ENCODE measurements at places on chromosomes 2 and 18.

DNA sequence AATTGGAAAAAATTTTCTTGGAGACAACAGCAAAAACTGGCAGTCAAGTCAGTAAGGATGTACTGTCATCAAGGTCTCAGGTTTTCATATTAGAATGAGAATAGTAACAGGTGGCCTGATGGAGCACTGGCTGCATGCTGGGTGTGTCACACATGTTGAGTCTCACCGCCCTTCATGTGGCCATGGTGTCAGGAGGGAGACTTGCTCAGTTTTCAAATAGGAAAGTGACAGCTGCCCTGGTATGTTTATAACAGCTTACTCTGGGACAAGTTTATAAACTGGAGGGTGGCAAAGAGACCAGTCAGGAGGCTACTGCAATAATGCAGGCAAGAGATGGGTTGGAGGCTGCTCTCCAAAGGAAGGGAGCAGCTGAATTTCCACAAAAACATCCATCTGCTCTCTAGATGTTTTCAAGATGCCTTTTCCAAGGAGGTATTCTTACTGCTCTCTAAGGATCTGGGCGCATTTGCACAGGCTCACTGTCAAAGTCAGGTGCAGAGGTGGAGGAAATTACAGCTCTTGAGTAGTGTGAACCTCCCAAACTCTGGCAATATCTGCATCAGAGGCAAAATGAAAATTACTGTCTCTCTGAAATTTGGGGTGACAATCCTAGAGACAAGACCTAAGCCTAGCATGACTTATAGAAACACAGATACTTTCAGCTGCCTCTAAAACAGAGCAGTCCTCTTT, 321.9 kb upstream of the RAB12 start:
- no peak for DNase-seq

DNA sequence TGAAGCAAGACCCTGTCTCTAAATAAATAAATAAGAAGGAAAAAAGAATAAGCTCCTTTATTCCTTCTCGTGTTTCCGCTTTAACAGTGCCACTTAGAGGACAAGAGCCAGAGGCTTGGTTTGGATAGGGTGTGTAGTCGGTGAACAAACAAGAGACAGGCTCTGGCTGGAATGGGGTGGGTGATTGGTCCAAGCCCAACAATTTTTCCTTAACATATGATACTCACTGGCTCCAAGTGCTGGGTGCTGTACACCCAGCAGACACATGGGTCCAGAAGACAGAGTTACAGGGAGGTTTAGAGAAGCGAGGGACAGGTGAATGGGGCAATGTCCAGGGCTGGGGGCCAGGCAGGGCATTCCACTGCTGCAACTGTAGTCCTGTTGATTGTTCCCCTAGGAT, 77.8 kb downstream of the NCAPH start:
- no peak for DNase-seq

DNA sequence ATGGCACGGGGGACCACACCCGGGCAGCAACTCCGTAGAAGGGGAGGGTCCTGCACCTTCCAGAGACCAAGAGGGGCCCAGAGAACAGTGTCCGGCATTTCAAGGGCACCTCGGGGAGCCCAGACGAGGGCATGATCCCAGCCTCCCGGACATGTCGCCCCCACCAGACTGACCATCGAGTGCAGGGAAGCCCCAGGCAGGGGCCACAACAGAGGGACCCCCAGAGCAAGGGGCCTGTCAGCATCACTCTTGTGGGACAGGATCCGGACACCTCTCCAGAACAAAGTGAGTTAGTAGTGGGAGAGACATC, 50.4 kb upstream of the CTDP1 start:
- no peak for DNase-seq

DNA sequence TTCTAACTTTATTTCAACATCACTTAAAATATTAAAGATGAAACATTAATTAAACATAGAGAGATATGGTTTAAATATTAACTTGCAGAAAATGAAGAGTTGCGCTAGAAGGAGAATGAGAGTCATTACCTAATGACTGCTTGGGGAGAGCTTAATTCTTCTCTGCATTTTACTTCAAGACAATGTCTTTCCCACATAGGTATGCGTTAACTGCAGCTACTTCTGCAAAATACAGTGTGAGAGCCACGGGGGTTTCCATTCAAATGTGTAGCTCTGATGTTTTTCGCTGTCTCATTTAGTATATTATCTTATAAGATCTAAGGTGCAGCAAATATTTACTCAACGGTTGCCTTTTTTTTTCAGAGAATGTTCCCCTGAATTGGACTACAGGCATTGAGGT, 126.7 kb downstream of the TMX3 start:
- no peak for DNase-seq

- DNase-seq, result no peak
These were observed 4.1 kb upstream of the TCF4 start for GRCh38 chr18:55592106-55592505.

- no peak for DNase-seq
These were observed 141.1 kb downstream of the HNMT start for GRCh38 chr2:138105358-138105757.

- no peak for DNase-seq
These were observed 194.9 kb upstream of the POU3F3 start for GRCh38 chr2:104658904-104659591.

GRCh38 chr2:187302586-187302985, 145.5 kb downstream of the CALCRL start:
- no peak for DNase-seq

GRCh38 chr2:192064459-192064858, 130.3 kb downstream of the TMEFF2 start:
- DNase-seq, result no peak

DNA sequence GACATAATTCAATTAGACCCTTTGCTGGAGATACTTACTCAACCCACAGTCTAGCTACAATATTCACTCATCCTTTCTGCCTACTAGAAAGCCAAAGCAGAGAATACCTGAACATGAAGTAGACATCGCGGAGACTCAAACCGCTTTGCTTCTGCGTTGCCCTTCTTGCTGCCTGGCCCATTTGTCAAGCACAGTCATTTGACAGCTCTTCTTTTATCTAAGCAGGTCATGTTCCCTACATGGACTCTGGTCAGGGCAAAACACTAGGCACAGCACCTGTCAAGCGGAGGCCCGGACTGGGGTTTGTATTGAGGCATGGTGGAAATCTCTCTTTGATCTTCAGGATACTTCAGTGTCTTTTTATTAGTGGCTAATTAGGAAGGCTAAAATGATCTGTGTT, 89.7 kb downstream of the FARSB start:
- DNase-seq, result no peak

GRCh38 chr2:146992057-146992456, 852.8 kb upstream of the ACVR2A start:
- no peak for DNase-seq

DNA sequence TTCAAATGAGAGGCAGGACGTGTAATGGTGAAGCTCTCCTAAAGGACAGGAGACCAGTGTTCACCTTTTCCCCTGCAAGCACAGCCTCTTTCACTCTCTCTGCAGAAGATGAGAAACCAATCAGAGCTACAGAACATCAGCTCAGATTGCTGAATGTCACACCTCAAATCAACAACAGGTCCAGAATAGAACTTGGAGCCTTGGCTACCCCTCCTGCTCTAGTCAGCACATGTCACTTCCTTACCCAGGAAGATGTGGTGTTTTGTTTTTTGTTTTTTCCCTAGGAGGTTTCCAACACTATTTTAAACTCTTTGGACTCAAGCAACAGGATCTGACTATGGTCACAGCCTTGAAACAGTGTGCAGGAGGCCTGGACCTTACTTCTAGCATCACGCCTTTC, 41.3 kb upstream of the PCBP1 start:
- DNase-seq, result no peak

- DNase-seq, result no peak
These were observed 80.1 kb upstream of the MAP3K20 start for GRCh38 chr2:172995323-172996244.

DNA sequence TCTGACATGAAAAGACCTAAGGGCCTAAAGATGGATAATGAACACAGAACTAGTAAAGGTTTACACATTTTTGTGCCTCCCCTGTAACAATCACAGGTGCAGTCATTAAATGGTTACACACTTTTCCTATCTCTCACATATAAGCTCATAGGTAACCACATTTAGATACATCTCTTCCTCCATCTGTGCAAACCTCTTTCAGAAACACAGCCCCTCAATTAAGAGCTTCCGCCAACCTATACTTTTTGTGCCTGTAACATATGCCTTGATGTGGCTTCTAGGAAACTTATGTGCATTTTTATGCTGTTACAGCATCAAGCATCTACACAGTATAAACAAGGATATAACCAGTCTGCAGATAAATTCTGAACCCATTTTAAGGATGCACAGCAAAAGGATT, 643.3 kb downstream of the BCL11A start:
- DNase-seq, result no peak

- DNase-seq, result no peak
These were observed 4.9 kb upstream of the CYS1 start for GRCh38 chr2:10085043-10085667.

- no peak for DNase-seq
These were observed 162.4 kb downstream of the CELF4 start for GRCh38 chr18:37403100-37403781.

DNA sequence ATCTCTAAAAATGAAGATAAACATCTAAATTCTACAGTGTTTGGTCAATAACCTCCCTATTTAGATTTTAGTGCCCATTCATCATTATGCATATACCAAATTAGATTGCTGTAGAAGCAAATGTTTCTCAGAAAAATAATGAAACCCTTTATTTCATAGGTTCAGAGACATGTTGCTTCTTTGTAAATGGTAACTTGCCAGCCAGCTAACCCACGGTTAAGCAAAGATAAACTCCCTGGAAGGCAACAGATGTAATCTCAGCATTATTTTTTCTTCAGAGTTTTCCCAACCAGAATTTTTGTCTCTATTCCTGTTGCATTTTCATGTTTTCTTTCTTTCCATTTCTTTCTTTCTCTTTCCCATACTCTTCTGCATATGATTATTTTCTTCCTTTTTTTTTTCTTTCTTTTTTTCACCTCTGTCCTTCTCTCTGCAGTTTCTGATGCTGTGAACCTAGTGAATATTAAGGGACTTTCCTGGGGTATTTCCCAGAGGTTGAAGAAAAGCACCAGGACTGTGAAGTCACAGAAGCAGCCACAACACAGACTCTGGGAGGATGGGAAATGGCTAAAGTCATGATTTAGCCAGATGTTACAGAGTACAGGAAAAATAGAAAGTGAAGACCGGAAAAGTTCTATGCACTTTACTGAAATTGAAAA, 50.0 kb upstream of the DSG1 start:
- no peak for DNase-seq

DNA sequence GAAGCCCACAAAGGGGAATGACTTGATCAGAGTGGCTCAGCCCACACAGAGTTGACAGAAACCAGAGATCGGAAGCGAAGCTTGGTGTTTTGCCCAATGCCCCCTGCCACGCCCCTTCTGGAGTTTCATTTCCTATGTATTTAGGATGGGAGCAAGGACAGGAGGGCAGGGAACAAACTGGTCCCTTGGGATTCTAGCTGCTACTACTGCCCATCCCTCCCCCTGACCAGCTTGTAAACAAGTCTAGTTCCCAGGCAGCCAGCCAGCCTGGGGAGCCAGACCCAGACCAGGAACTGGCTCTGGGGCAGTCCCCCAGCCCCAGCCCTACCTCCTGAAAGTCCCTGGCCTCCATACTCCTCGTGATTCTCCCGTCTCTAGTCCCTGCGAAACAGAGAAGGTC, 8.3 kb downstream of the WNT6 start:
- DNase-seq, result no peak

GRCh38 chr2:103781313-103781712, 1019.5 kb downstream of the TMEM182 start:
- no peak for DNase-seq

DNA sequence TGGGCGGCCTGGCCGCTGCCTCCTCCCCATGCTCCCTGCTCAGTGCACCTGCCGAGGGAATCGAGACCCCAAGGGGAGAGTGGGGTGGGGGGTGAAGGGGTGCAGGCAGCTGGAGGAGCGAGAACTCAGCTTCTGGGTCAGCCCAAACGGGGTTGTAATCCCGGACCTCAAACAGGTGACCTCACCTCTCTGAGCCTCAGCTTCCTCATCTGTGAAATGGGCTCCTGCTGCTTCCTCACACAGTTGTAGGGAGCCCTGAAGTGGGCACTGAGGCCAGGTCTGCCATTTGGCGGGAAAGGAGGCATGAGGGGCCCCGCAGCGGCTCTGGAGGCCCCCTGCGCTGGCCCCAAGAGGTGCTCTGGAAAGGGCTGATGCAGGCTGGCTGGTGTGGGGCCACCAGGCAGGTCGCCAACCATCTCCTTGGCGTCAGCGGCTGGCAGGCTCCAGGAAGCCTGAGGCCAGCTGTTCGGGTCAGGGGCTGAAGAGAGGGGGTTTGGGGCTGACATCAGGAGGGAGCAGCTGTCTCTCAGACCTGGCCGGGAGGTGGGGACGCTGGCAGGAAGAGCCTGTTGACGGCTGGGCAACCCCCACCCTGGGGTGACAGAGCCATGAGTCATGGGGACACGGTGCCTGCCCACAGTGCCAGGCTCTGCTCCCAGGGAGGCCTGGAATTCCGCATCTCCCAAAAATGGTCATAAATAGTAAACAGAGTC, 4.9 kb downstream of the KLHL30 start:
- no peak for DNase-seq

DNA sequence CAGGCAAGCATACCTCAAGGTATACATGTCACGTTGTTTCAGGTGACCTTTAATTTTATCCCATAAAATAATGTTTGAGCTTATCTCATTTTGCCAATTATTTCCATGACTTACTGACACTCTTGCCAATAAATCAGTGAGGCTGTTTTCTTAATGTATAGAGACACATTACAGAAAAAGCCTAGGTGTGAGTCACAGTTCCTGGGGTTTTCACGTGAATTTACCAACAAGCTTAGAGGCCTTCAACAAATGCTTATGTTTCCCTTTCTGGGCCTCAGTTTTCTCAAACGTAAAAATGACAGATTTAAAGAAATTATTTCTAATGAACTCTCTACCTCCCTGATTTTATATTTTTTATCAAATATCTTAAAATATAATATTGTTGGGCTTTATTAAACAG, 517.5 kb upstream of the SPHKAP start:
- no peak for DNase-seq

GRCh38 chr2:168178520-168179324, 68.7 kb downstream of the STK39 start:
- DNase-seq, result no peak
